ENCODE measurements at places on chromosomes 4 and X. TPM values are rescaled to one million over a fixed set of nuclear protein-coding genes. Genes with fewer than 3 reads are reported as not detected.

Gene DKK2
- 0.92 TPM for total RNA-seq

Gene TLR10
- not detected for total RNA-seq

Gene IL21
- total RNA-seq: not detected

Gene ZCCHC12
- total RNA-seq: not detected

Gene NEUROG2
- not detected for total RNA-seq

Gene UGT2B10
- not detected for total RNA-seq

Gene PSMD10
- total RNA-seq: 96.1 TPM

Gene POU4F2
- total RNA-seq: not detected

Gene PAGE5
- not detected for total RNA-seq

All from smooth muscle cell of the umbilical artery (primary cell).